ENCODE measurements at places on chromosomes 2 and 18.
A peak's percentile ranks its signal among the peaks of the same experiment; 100 is the strongest.

DNA sequence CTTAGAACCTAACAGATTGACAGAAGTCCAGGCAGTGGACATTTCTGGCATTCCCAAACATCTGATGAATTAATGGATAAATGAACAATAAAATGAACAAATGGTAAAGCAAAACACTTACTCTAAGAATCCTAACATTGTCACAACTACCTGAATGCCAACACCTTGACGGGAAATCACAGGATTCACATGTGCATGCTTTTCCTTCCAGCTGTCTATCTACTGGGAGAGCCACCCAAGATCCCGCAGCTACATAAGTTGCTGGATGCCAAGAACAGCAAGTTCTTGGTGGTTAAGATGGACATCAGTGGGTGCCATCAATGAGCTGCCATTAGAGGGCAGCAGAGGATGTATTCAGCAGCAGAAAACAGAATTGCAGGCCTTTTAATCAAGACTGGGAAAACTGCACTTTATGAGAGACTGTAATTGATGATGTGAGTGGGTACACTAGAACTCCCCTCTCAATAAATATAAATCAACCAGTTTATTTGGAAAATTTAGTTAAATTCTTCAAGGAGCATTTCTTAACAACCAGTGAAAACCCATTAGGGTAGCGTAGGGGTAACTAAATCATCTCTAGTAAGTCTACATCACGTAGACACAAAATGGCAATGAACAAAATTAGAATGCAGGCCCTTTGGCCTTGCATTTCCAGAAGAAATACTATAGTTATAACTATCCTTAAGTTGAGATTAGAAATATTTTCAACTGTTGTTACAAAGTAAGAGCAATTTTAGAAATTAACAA lies 45.6 kb downstream of the SESTD1 start:
- DNase-seq = peak; percentile 57

GRCh38 chr2:120419073-120419472 lies 73.1 kb downstream of the INHBB start:
- DNase-seq = no peak

GRCh38 chr18:58609536-58609993 lies 19.3 kb downstream of the ALPK2 start:
- no peak for DNase-seq

GRCh38 chr2:189702071-189702470 lies 27.6 kb downstream of the ANKAR start:
- DNase-seq = no peak

- no peak for DNase-seq
These were observed 8.8 kb upstream of the GBX2 start for GRCh38 chr2:236176951-236177350.

DNA sequence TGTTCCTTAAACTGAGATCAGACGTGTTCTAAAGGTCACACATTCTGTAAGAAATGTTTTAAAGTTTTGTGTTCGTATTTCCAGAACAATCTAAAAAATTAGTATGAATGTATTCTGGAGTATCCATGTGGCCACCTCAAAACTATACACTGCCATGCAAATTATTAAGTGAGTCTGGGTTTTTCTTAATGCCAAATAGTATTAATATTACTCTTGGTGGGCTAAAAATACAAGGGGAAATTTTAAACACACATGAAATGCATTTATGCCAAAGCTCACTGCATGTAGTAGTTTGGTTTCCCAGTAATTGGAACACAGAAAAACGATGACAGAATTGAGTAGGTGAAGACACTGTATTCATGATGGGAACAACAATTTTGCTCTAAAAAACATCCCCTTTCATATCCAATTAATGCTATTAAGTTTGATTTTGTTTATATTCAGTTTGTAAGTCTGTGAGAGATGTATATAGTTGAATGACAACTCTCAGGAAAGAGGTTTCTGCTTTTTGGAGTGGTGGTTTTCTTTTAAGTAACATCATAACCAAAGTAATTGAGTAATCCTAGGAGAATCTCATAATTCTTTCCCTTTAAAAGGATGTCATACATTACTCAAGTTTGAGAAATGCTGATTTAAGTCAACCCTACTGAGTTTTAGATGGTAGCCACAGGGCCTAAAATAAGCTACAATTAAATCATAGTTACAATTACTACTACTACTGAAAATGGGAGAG lies 75.7 kb upstream of the CDCA7 start:
- no peak for DNase-seq

- no peak for DNase-seq
These were observed 41.9 kb downstream of the KCNJ3 start for GRCh38 chr2:154740361-154740760.

DNA sequence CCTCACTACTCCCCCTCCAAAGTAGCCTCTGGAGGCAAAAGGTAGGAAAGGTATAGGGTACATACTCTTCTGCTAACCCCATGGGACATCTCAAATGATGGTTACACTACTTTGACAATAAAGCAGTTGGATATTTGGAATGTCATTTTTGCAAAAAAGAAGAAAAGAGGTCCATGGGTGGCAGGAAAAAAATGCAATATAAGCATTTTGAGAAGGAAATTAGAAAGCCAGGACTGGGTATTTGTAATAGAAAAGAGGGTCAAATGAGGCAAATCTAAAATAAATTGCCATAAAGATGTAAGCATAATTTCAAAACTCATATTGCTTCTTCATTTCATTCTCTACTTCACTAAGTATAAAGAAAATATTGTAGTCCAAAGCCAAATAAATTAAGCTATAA lies 280.2 kb downstream of the NOL4 start:
- DNase-seq = no peak

DNA sequence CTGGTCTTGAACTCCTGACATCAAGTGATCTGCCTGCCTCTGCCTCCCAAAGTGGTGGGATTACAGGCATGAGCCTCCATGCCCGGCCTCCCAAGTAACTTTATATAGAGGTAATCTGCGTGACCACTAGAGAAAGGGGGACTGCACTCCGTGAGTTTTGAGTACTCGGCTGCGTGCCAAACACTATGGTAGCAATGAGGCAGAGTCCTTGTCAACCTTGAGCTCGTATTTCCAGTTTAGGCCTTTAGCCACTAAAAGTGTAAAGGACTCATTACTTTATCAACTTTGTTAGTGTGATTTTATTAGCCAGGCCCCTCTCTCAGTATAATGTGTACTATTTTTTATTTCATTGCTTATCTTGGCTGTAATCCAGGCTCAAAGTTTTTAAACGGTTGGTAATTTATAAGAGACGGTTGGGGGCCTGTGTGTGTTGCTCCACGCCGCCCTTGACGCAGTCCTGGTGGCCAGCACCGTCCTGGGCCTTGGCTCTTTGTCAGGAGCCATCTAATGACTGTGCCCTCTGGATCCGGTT lies 56.2 kb downstream of the ZCCHC2 start:
- DNase-seq = no peak

GRCh38 chr2:45910473-45911060 lies 259.1 kb downstream of the PRKCE start:
- no peak for DNase-seq

DNA sequence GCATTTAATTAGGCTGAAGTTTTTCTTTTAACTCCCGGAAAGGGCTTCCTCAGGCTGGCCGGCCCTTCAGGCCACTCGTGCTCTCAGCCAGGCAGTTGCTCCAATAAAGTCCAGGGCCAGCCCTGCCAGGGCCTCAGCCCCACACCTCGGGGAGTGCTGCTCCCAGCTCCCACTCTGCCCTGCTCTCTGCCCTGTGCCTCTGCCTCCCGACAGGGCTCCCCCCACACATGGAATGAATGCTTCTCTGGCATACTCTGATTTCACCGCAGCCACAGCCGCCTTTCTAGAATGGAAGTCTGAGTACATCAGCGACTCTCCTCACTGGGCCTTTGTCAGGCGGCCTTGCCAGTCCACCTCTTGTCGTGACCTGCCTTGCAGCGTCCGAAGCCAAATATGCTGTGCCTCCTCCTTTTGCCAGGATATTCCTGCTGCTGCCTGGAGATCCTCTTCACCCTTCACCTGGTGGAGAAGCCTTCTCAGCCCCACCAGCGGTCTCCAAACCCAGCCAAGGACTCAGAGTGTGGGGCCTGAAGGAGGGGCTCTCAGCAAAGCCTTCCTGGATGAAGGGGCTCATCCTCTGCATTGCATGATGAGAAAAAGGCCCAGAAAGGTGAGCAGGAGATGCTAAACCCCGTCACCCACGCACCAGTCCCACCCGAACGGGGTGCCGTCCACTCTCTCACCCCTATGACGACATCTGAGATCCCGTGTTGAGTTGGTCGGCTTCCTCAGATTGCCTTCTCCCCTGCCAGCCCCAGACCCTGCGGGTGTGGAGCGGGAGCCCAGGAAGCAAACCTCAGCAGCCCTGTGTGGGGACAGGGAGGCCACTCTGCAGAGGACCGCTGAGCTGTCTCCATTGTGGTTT lies 472.7 kb upstream of the HS6ST1 start:
- DNase-seq = no peak

GRCh38 chr2:162925595-162925994 lies 87.0 kb upstream of the KCNH7 start:
- no peak for DNase-seq

GRCh38 chr18:25434745-25435144 lies 82.8 kb upstream of the ZNF521 start:
- DNase-seq = no peak

DNA sequence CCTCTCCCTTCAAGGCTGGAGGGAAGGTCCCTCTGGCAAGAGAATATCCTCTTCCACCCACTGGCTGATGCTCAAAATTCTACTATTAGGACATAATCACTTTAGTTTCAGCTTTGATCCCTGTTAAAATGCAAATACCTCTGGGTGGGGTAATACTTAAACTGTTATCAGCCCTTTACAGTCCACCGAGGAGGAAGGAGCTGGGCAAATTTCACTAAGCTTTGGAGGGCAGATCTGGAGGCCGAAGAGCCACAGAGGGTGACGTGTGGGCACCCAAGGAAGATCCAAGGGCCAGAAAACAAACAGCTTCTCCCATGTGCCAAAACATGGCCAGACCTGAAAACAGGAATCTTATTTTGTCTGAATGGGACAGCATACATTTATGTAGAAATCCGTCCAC lies 74.6 kb upstream of the BCL11A start:
- no peak for DNase-seq

GRCh38 chr18:70004696-70005095 lies 57.0 kb upstream of the CD226 start:
- no peak for DNase-seq

DNA sequence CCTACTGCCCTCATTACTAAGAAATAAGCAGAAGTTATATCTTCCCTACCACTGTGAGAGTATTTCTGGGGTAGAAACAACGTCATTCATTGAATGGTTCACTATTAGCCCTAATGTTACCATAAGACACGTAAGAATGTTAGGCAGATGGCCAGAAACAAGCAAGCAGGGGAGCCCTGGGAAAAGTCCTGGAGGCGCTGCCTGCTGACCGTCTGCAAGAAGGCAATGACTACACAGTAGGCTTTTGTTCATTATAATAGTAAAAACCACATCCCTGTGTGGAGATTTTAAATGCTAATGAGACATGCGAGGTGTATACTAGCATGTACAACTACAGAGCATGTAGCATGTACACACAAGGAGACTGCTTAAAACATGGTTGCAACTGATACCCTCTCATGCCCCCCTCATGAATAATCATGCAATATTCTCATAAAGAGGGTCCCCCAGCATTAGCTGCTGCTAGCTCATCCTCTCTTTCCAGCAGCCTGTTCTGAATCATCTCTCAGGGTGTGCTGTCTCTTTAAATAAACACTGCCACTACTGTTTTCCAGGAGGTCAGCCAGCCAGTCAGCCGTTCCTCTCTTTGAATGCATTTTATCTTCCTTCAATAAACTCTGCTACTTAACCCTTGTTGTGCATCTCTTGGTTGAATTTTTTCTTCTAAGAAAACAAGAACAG lies 23.6 kb downstream of the SUCLG1 start:
- no peak for DNase-seq

DNA sequence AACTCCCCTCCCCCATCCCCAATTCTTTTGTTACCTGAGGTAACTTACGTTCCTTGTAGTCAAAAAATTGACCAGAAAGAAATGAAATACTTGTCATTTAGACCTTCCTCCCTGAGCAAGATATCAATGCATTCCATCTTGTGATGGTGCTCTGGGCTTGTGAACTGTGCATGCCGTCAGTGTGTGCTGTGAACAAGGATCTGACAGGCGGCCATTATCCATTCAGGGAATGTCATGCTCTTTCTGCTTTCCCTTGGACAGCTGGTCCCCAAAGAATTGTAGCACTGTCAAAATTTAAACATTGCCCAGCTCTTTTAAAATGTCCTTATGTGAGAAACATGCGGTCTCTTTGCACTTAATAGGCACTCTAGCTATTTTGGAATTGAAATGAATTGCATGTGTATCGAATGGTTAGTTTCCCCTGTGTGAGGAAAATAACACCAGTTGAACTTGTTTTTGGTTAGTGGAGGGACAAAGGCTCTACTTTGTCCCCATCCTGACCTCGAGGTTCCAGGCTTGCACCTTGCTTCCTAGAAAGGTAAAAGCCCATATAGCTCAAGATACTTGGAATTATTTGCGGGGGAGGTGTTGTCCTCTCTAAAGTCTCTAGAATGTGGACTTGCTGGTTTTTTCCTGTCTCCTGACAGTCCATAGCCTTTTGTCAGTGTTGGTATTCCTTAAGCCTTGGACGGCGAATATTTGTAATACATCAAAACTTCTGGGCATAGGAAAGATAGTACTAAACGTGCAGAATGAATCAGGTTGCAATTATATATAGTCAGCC lies 350.9 kb downstream of the NUP35 start:
- no peak for DNase-seq

- no peak for DNase-seq
These were observed 92.0 kb downstream of the USP40 start for GRCh38 chr2:233474308-233475160.

- no peak for DNase-seq
These were observed 38.4 kb upstream of the MRPL19 start for GRCh38 chr2:75607988-75608683.

DNA sequence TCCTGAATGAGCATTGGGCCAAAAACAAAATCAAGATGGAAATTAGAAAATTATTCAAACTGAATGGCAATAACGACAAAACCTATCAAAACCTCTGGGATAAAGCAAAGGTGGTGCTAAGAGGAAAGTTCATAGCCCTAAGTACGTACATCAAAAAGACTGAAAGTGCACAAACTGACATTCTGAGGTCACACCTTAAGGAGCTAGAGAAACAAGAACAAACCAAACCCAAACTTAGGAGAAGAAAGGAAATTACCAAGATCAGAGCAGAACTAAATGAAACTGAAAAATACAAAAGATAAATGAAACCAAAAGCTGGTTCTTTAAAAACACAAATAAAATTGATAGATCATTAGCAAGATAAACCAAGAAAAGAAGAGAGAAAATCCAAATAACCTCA lies 1543.5 kb upstream of the ACVR2A start:
- DNase-seq = no peak

- no peak for DNase-seq
These were observed 70.2 kb downstream of the LRRC30 start for GRCh38 chr18:7301094-7301493.

Data from AG04449 (cell line).